ENCODE measurements at places on chromosomes 4 and X. TPM values are rescaled to one million over a fixed set of nuclear protein-coding genes. Genes with fewer than 3 reads are reported as not detected.
A peak's percentile ranks its signal among the peaks of the same experiment; 100 is the strongest.

PPBP gene
- total RNA-seq: 6.0 TPM

PCDH19 gene
- 0.22 TPM for total RNA-seq

MYOZ2 gene
- 0.20 TPM for total RNA-seq

MAGEA9B gene
- not detected for total RNA-seq

DNA sequence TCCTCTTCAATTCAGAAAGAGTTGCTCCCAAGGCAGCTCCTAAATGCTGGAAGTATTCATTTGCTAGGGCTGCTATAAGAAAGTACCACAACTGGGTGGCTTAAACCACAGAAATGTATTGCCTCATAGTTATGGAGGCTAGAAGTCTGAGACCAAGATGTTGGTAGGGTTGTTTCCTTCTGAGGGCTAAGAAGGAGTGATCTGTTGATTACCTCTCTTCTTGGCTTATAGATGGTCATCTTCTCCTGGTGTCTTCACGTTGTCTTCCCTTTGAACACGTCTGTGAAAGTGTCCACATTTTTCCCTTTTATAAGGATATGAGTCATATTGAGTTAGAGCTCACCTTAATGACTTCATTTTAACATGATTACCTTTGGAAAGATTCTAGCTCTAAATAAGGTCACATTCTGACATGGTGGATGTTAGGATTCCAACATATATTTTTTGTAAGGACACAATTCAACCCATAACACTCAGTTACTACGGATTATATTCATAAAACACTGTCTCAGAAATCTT lies 266.3 kb downstream of the SPATA18 start:
- no peaks in the 10 kb centered on the region for H3K36me3 ChIP-seq
- no peak for DNase-seq
- no peaks in the 10 kb centered on the region for H3K27me3 ChIP-seq
- H3K27ac ChIP-seq: no peak overlapping the region

- H3K36me3 ChIP-seq: no peaks in the 10 kb centered on the region
- H3K27me3 ChIP-seq: no peaks in the 10 kb centered on the region
- no peak for DNase-seq
- no peak overlapping the region for H3K4me3 ChIP-seq
- no peaks in the 10 kb centered on the region for H3K4me1 ChIP-seq
Observed at GRCh38 chr4:53885668-53886067, 178.7 kb downstream of the CHIC2 start.

DNA sequence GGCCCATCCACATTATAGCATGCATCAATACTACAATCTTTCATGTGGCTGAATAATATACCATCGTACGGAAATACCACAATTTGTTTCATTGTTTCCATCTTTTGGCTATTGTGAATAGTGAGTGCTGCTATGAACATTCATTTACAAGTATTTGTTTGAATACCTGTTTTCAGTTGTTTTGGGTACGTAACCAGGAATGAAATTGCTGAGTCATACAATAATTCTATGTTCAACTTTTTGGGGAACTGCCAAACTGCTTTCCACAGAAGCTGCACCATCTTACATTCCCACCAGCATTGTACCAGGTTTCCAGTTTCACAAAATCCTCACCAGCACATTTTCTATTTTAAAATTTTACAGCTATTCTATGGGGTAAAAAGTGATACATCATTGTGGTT lies 28.5 kb upstream of the MANBA start:
- no peak for DNase-seq
- H3K36me3 ChIP-seq: peaks cover 15% of the 10 kb centered on the region
- no peaks in the 10 kb centered on the region for H3K4me1 ChIP-seq

- H3K4me1 ChIP-seq: no peaks in the 10 kb centered on the region
- H3K27ac ChIP-seq: no peak overlapping the region
- no peak for DNase-seq
Observed at GRCh38 chrX:27863809-27864208, 56.0 kb downstream of the MAGEB10 start.

DNA sequence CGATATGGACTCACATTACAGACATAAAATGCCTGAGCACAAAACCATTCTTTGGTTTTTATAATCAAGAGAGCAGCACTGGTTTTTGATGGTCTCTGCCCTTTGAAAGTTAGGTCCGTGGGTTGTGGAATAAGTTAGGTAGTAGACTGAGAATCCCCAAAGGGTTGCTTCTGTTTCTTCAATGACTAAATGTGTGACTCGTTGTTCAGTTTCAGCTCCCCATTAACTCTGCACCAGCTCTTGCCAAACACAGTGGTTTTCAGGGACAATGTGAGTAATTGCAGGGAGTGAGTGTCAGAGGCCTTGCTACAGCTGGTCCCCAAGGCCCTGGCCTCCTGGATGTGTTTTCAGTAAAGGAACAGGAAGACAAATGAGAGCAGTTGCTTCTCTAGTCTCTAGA lies 24.8 kb downstream of the SMIM20 start:
- no peak overlapping the region for H3K4me3 ChIP-seq
- DNase-seq: peak; percentile 27
- H3K27ac ChIP-seq: no peak overlapping the region
- H3K4me1 ChIP-seq: peaks cover 5% of the 10 kb centered on the region
- H3K27me3 ChIP-seq: no peaks in the 10 kb centered on the region
- H3K36me3 ChIP-seq: no peaks in the 10 kb centered on the region

- no peak for DNase-seq
- no peak overlapping the region for H3K4me3 ChIP-seq
- no peaks in the 10 kb centered on the region for H3K4me1 ChIP-seq
- H3K27me3 ChIP-seq: no peaks in the 10 kb centered on the region
- H3K27ac ChIP-seq: no peak overlapping the region
- H3K36me3 ChIP-seq: no peaks in the 10 kb centered on the region
Observed at GRCh38 chrX:99973572-99974226, 436.4 kb downstream of the PCDH19 start.

DNA sequence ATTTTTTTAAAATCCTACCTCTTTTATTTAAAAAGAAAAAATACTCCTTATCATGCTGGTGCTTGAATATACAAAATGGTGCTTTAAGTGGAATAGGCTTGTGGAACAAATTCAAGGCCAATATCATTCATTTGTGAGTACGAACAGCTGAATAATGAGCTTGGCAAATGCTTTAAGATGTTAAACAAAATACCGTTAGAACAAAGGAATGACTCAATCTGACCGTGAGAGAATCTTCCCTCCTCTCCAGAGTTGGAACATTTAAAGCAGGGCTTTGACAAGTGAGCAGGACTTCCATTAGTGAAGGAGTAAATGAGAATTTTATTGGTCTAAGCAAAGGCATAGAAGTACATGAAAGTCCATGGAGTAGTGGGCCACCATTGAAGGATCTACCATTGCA lies 74.5 kb downstream of the DCLK2 start:
- no peak overlapping the region for H3K4me3 ChIP-seq
- H3K27me3 ChIP-seq: no peaks in the 10 kb centered on the region
- no peaks in the 10 kb centered on the region for H3K4me1 ChIP-seq
- no peak overlapping the region for H3K27ac ChIP-seq
- no peaks in the 10 kb centered on the region for H3K36me3 ChIP-seq
- no peak for DNase-seq

GRCh38 chrX:55731826-55732225 lies 14.3 kb downstream of the RRAGB start:
- no peak for DNase-seq
- no peak overlapping the region for H3K27ac ChIP-seq
- H3K36me3 ChIP-seq: peaks cover 42% of the 10 kb centered on the region

DNA sequence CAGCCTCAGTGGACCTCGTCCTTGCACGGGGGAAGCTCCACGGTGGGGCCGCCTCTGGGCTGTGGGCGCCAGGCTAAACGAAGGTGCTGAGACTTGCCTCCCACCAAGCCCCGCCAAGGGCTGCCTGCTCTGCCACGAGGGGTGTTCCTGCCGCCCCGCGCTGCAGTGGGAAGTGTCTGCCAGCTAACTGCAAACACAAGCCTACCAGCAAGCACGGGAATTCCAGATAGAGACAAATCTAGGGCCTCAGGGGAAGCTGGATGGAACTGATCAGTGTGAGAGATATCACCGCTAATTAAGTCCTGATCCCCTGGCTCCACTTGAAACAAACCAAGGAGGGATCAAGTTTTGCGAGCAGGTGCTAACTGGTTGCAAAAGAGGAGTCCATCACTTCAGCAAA lies 181.6 kb upstream of the LEF1 start:
- H3K4me1 ChIP-seq: no peaks in the 10 kb centered on the region
- H3K4me3 ChIP-seq: no peak overlapping the region
- H3K27me3 ChIP-seq: no peaks in the 10 kb centered on the region
- H3K36me3 ChIP-seq: no peaks in the 10 kb centered on the region
- DNase-seq: peak; percentile 57

DNA sequence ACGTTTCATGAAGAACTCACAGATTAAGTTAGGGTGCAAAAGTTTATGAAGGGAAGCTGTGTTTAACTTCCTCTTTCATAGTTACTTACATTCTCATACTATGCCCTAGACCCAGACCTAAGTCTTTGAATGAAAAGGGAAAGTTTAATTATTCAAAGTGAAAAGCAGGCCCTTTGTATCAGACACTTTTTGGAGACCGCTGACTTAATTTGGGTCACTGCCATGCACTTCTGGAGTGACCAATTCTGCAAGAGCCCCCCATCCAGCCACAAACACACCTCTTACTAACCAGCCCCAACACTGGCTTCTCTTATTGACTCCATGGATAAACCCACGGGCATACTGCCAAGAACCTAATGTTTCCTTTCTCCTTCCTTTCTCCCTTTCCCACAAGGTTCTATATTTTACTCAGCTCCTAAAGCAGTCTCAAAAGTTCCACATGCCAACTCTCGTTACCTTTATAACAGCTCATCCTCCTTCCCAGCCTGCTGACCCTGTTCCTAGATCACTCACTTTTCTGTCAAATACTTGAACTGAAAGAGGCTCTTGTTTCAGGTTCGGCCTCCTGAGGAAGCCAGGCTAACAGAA lies 34.5 kb downstream of the ABCE1 start:
- peak overlapping the region; percentile 40 for H3K27ac ChIP-seq
- DNase-seq: no peak

- no peaks in the 10 kb centered on the region for H3K36me3 ChIP-seq
- no peak for DNase-seq
- H3K27ac ChIP-seq: no peak overlapping the region
- H3K4me1 ChIP-seq: no peaks in the 10 kb centered on the region
- no peaks in the 10 kb centered on the region for H3K27me3 ChIP-seq
Observed at GRCh38 chrX:132861076-132861475, 97.4 kb downstream of the HS6ST2 start.

- peaks cover 13% of the 10 kb centered on the region for H3K36me3 ChIP-seq
- H3K27me3 ChIP-seq: no peaks in the 10 kb centered on the region
- peaks cover 57% of the 10 kb centered on the region for H3K4me1 ChIP-seq
- peak overlapping the region; percentile 24 for H3K27ac ChIP-seq
Observed at GRCh38 chr4:2243681-2244380, 1.9 kb upstream of the HAUS3 start.

GRCh38 chr4:54315561-54316538 lies 86.8 kb downstream of the PDGFRA start:
- DNase-seq: no peak
- H3K4me1 ChIP-seq: no peaks in the 10 kb centered on the region
- no peak overlapping the region for H3K27ac ChIP-seq
- H3K4me3 ChIP-seq: no peak overlapping the region

DNA sequence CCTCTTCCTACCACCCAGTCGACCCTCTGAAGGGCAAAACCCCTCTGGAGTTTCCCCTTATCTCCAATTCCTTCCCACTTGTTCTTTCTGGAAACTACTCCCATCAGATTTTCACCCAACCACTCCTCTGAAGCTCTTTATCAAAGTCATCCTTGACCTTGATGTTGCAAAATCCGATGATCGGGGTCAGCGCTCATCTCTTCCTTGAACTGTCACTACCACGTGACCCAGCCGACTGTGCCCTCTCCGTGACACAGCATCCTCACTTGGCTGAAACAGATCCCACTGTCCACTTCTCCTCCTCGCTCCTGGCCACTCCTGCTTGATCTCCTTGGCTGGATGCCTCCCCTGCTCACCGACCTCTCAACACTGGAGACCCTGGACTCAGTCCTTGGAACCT lies 1.1 kb downstream of the CFAP99 start:
- no peaks in the 10 kb centered on the region for H3K36me3 ChIP-seq
- peaks cover 4% of the 10 kb centered on the region for H3K27me3 ChIP-seq
- H3K27ac ChIP-seq: no peak overlapping the region
- no peak overlapping the region for H3K4me3 ChIP-seq
- DNase-seq: peak; percentile 48

DNA sequence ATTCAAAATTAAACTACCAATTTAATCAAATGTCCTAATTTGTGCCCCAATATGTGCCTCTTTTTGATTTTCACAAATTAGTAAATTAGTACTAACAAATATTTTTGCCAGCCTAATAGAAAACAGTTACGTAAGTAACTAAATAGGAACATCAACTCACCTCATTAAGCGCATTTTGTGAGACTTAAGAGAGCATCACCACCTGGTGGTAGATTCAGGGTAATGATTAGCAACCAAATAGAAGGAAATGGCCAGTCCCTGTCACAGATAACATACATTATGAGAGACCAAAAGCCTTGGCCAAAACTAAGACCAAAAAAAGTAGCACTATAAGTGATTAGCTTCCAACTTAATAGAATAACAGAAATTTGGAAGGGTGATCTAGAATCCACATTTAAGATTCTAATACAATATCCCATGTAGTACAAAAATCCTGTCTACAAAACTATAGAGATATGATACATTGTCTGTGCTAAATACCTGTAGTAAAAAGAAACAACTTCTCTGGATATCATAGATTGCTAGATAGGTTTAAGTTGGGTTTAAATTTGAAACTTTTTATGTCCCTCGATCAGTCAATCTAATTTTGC lies 46.7 kb downstream of the C4orf46 start:
- no peaks in the 10 kb centered on the region for H3K27me3 ChIP-seq
- H3K36me3 ChIP-seq: no peaks in the 10 kb centered on the region
- no peaks in the 10 kb centered on the region for H3K4me1 ChIP-seq
- no peak overlapping the region for H3K4me3 ChIP-seq

- H3K4me3 ChIP-seq: no peak overlapping the region
- no peaks in the 10 kb centered on the region for H3K27me3 ChIP-seq
- no peaks in the 10 kb centered on the region for H3K4me1 ChIP-seq
- DNase-seq: no peak
Observed at GRCh38 chr4:52948057-52948423, 85.9 kb downstream of the RASL11B start.

DNA sequence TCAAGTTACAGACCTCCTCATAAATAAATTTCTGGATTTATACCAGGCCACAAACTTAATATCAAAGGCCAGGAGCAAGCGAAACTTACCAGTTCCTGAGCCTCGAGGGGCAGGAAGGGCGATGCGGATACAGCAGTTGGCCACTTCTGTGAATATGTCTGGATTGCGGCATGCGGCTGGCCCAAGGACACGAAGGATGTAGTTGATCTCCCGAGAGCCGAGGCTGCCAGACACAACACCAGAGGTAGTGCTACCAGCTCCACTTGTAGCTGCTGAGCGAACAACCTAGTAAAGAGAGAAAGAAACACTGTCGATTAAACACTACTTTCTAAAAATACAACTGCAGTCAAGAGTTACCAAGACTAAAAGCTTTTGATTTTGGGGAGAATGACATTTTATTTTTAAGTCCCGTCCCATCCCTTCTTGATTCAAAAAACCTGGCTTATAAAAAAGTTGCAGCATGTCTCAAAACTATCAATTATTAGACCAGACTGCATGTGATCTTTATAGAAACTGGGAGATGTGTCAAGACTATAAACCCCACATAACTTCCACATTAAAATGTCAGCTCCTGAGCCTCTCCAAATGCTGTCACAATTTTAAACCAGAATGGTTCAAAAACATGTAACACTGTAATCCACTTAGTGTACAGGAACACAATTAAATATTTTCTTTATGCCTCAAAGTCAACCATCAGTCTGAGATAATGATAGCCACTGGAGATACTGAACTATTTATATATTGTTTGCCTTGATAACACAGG lies 105.6 kb downstream of the HUWE1 start:
- DNase-seq: no peak
- no peaks in the 10 kb centered on the region for H3K27me3 ChIP-seq
- H3K27ac ChIP-seq: no peak overlapping the region
- H3K4me3 ChIP-seq: no peak overlapping the region
- no peaks in the 10 kb centered on the region for H3K4me1 ChIP-seq

- H3K4me3 ChIP-seq: no peak overlapping the region
- no peaks in the 10 kb centered on the region for H3K36me3 ChIP-seq
- H3K4me1 ChIP-seq: no peaks in the 10 kb centered on the region
Observed at GRCh38 chr4:173859091-173859713, 329.2 kb upstream of the HAND2 start.

Measured in upper lobe of left lung (tissue), 6 donors.